Glutamatergic neuron (in vitro differentiated cells): ENCODE measurements at places on chromosomes 1 and 21. TPM values are rescaled to one million over a fixed set of nuclear protein-coding genes. Genes with fewer than 3 reads are reported as not detected.

The KCNJ15 gene
- not detected for total RNA-seq

- DNase-seq = no peak
Measured at GRCh38 chr1:41576620-41577019, 92.1 kb upstream of the EDN2 start.

The APCS gene
- total RNA-seq = not detected

The MNDA gene
- total RNA-seq = not detected

- DNase-seq = no peak
Measured at GRCh38 chr1:40221977-40222772, 25.6 kb upstream of the TMCO2 start.

The LPAR3 gene
- total RNA-seq = 14.0 TPM

The KCNQ4 gene
- total RNA-seq = 0.76 TPM

- DNase-seq = no peak
Measured at GRCh38 chr1:192350356-192350755, 33.6 kb downstream of the RGS21 start.

DNA sequence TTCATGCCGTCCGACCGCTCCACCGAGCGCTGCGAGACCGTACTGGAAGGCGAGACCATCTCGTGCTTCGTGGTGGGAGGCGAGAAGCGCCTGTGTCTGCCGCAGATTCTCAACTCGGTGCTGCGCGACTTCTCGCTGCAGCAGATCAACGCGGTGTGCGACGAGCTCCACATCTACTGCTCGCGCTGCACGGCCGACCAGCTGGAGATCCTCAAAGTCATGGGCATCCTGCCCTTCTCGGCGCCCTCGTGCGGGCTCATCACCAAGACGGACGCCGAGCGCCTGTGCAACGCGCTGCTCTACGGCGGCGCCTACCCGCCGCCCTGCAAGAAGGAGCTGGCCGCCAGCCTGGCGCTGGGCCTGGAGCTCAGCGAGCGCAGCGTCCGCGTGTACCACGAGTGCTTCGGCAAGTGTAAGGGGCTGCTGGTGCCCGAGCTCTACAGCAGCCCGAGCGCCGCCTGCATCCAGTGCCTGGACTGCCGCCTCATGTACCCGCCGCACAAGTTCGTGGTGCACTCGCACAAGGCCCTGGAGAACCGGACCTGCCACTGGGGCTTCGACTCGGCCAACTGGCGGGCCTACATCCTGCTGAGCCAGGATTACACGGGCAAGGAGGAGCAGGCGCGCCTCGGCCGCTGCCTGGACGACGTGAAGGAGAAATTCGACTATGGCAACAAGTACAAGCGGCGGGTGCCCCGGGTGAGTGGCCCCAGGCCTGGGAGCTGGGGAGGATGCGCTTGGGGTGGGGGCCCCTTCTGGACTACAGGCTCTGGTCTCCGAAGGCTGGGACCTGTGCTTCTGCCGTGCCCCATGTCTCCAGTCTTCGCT, 1.1 kb downstream of the SKI start:
- no peak for DNase-seq

The DNASE2B gene
- not detected for total RNA-seq

DNA sequence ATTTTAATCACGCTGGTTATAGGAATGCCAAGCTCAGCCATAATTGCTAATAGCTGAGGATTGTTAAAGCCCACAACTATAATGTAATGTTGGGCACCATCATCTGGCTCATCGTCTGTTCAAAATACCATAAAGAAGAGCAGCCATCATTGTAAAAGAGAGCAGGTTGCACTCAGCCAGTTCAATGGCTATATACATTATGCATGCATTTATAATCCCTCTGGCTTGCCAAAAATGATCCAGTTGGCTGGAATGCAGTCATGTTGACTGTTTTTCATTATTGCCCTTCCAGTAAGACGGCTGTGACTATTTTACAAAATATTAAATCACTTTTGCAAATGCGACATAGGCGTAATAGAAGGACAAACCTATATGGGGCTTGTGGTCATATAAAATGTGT, 85.3 kb downstream of the SPAG17 start:
- DNase-seq = no peak

DNA sequence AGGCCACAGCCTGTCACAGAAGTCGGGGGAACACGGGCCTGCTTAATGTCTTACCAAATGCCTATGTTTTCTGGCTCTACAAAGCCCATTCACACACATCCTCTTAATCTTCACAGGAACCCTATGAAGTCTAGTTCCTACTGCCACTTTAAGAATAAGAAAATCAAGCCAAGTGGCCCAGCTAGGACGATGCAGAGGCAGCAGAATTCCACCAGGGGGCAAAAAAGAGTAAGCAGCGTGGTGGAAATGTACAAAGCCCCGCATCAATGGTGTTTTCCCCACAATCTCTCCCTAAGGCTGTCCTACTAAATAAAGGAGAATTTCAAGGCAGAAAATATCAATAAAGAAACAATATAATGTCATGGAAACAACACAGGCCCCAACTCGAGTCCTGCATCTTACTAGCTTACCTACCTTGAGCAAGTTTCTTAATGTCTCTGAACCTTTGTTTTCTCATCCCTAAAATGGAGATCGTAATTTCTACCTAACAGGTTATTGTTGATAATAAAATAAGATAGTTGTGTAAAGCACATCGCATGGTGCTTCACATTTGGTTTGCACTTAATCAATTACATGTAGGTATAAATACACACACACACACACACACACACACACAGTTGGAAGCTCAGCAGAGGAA, 21.4 kb downstream of the SEC16B start:
- DNase-seq = peak; percentile 71

The ZNF695 gene
- total RNA-seq = 7.9 TPM

The ATP1A2 gene
- not detected for total RNA-seq

DNA sequence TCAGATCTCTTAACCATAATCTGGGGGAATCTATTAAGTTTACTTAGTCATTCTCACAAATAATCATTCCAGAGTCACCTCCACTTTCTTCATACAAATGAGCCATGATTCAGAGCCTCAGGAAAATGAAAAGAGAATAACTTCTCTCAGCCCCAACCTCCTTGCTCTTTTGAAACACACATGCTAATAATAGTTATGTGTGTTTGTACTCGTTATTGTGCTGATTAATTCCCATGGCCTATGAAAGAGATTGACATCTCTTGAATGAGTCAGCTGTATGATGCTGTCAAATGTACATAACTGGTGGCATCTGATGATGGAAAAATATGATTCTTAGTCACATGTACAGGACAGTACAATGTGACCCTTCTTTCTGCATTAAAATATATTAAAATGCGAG, 41.5 kb downstream of the DTL start:
- DNase-seq = no peak

DNA sequence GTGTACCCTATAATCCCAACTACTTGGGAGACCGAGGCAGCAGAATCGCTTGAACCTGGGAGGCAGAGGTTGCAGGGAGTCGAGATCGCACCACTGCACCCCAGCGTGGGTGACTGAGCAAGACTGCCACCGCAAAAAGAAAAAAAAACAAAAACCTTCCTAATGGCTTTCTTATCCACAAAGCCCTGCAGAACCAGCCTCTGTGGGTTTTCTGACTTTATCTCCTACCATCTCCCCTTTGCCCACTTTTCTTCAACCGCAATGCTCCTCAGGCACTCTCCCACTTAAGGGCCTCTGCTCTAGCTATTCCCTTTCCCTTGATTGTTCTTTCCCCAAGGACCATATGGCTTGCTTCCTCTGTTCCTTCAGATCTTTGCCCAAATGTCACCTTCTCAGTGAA, 67.9 kb upstream of the PUM1 start:
- no peak for DNase-seq

DNA sequence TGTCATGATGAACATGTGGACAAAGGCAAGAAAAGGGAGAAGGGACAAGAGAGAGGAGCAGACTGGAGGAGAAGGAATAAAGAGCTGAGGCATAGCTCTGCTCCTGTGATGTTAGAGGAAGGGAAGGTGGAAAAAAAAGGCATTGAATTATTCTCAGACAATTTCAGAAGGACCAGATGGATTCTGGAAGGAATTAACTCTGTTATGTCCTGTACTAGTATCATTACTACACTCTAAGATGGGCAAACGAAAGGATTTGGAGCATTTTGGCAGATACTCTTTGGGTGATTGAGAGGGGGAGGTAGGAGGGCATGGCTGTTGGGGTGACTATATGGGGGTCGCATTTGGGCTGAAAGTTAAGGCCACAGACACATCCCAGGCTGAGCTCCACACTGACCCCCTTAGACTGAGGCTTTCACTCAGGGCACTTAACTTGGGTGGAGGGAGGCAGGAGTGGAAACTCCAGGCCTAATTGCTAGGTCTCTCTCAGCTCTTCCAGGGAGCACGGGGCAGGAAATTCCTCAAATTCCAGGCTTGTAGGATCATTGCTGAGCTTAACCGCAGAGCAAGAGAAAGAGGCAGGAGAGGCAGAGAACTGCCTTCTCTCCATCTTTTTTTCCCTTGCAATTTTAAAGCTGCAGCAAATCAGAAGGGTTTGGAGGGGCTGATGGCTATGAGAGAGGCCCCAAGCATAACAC, 25.9 kb downstream of the KIRREL1 start:
- DNase-seq = no peak

The DMRTA2 gene
- total RNA-seq = 0.42 TPM

DNA sequence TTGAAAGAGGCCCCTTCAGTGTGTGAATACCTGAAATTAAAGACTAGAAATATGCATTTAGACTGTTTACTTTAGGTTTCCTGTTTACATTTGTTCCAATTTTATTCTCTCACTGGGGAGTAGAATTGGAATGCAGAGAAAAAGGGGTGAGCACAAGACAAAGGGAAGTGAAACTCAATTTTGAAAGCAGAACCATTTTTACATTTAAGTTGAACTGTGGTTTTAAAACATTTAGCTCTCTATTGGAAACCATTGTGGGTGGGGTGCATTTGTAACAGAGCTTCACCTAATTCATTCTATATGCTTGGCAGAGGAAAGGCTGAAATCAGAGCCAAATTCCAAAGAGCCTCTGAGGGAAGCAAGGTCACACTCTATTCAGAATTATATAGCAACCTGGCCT, 235.3 kb upstream of the C1orf105 start:
- no peak for DNase-seq

GRCh38 chr1:89023026-89023425, 360 bp upstream of the GBP3 start:
- no peak for DNase-seq

DNA sequence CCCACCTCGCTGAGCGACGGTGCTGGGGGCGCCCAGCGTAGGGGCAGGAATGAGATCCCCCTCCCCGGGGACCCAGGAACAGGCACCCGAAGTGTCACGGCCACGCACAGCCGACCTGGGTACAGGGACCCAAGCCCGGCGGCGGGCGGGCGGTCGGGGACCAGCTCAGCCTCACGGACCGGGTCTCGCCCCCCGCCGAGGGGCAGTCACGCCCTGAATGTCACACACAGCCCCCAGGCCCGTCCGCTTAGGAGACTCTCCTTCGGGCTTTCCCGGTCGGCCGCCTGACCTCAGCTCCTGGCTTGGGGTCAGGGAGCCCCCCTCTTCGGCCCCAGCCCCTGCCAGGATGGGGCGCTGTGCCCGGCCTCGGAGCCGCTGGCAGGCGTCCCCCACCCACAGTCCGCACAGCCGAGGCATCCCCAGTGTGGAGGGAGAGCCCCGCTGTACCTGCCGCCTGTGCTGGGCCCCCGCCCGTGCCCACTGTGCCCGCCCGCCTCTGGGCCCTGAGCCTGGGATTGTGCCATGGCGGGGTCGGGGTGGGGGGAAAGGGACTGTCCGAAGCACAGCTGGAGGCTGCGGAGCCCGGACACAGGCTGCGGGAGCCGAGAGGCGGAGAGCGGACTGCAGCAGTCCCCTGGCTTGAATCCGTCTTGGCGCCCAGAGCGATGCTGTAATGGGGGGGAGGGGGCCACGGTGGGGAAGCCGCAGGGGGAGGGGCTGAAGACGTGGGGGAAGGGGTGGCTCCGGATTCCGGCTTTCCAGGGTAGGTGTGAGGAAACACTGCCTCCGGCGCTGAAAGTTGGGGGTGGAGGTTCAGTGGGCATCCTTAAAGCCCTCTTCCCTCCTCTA, 627 bp upstream of the DLGAP3 start:
- peak; percentile 69 for DNase-seq

The C1orf146 gene
- not detected for total RNA-seq

GRCh38 chr1:168535536-168535935, 8.3 kb downstream of the XCL2 start:
- DNase-seq = no peak

The CFAP45 gene
- total RNA-seq = 0.49 TPM

- no peak for DNase-seq
Measured at GRCh38 chr1:24142546-24143534, at the start of gene IL22RA1. IL22RA1 (minus strand) TSS chr1:24143140; CDS start chr1:24143082, 58 bp downstream.

- no peak for DNase-seq
Measured at GRCh38 chr1:236990052-236990445, 14.2 kb downstream of the MT1HL1 start.

- DNase-seq = no peak
Measured at GRCh38 chr1:215890438-215890837, 323.3 kb downstream of the KCTD3 start.

The PRELP gene
- not detected for total RNA-seq

DNA sequence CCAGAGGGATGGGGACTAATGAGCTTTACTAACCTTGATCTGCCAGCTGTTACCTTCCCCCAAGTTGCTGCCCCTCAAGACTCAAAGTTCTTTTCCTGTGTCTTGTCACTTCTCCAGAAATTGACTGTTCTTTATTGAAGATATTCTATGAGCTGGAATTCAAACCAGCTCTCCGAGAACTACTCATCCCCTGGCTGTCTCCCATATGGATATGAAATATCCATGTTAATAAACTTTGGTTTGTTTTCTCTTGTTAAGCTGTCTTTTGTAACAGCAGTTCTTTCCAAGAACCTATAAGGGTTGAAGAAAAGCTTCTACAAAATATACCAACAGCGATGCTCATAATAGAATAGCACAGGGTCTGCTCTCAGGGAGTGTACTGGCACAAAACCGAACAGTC, 77.0 kb downstream of the CAMK2N1 start:
- DNase-seq = no peak

- no peak for DNase-seq
Measured at GRCh38 chr1:28510970-28511440, 5.2 kb downstream of the RCC1 start.

DNA sequence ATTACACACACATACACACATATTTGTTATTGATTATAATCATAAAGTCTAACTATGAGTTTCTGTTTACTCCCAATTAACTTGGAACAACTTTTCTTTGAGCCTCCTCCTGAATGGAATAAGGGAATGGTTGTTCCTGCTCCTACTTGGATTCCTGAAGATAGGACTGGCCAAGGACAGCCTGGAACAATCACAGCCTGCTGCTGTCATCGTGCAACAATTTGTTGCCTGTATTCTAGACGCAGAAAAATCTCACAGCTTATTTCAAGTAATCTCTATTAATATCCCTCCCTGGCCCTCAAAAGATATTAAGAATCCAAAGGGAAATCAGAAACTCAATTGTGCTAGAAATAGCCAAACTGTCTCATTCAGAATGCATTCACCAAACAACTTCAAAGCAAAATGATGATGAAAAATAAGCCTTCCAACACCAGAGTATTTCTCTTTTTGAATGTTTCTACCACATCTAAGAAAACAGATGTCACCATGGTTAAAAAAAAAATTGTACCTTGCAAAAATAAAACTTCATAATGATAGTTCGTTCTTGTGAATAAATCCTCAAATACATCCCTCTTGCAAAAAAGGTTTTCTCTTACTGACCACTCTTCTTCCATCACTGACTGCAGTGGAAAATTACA, 30.9 kb downstream of the RCAN1 start:
- DNase-seq = no peak
